ENCODE measurements at places on chromosomes 16 and 17. TPM values are rescaled to one million over a fixed set of nuclear protein-coding genes. Genes with fewer than 3 reads are reported as not detected.

The RSAD1 gene
- total RNA-seq, result 16.9 TPM

The ZNF385C gene
- not detected for total RNA-seq

The SLC6A4 gene
- 0.15 TPM for total RNA-seq

The FSCN2 gene
- 1.1 TPM for total RNA-seq

The ERN2 gene
- 0.20 TPM for total RNA-seq

The OR4D1 gene
- total RNA-seq, result not detected

The SMIM36 gene
- not detected for total RNA-seq

The CSH2 gene
- not detected for total RNA-seq

The CCDC154 gene
- total RNA-seq, result 0.39 TPM

The EFCAB13 gene
- 0.39 TPM for total RNA-seq

The SRL gene
- not detected for total RNA-seq

The HOXB3 gene
- 0.73 TPM for total RNA-seq

The CCT6B gene
- 1.5 TPM for total RNA-seq

The RNF227 gene
- total RNA-seq, result 1.1 TPM

The SPNS2 gene
- not detected for total RNA-seq

The CLEC16A gene
- 19.4 TPM for total RNA-seq

The NQO1 gene
- total RNA-seq, result 418 TPM

The SRCAP gene
- total RNA-seq, result 21.4 TPM

The HSD11B2 gene
- 0.93 TPM for total RNA-seq

The TSPOAP1 gene
- total RNA-seq, result 0.05 TPM

The MYL4 gene
- total RNA-seq, result not detected

The GCGR gene
- total RNA-seq, result not detected

The CACNA1H gene
- 3.3 TPM for total RNA-seq

The PITPNM3 gene
- 1.2 TPM for total RNA-seq

The PIPOX gene
- not detected for total RNA-seq

The CIITA gene
- total RNA-seq, result 1.9 TPM

The SCGB1C2 gene
- total RNA-seq, result not detected

The TNFRSF13B gene
- total RNA-seq, result not detected

The KRT24 gene
- not detected for total RNA-seq

The SP2 gene
- 3.0 TPM for total RNA-seq

The PLXDC1 gene
- 15.4 TPM for total RNA-seq

The CDRT15L2 gene
- not detected for total RNA-seq

The HSF5 gene
- total RNA-seq, result not detected

The NR1D1 gene
- 4.1 TPM for total RNA-seq

The NPIPA3 gene
- not detected for total RNA-seq

The PRSS53 gene
- 1.2 TPM for total RNA-seq

The OR3A3 gene
- not detected for total RNA-seq

The ZNF750 gene
- total RNA-seq, result not detected

The CTF1 gene
- total RNA-seq, result 3.6 TPM

The CA5A gene
- total RNA-seq, result not detected

The ZNF629 gene
- total RNA-seq, result 11.7 TPM

The UBE2Z gene
- total RNA-seq, result 65.6 TPM

The PRRT2 gene
- total RNA-seq, result 1.2 TPM

The HOXB5 gene
- total RNA-seq, result not detected

The CCL3 gene
- not detected for total RNA-seq

The CRHR1 gene
- total RNA-seq, result not detected

The USP7 gene
- total RNA-seq, result 43.8 TPM

The RNF43 gene
- not detected for total RNA-seq

The EDC4 gene
- total RNA-seq, result 18.2 TPM

The EME1 gene
- 0.20 TPM for total RNA-seq

The RNU2-1 gene
- total RNA-seq, result not detected

The TVP23B gene
- 30.2 TPM for total RNA-seq

The DLG4 gene
- 17.7 TPM for total RNA-seq

The ITGAD gene
- not detected for total RNA-seq

The SPATA2L gene
- total RNA-seq, result 11.7 TPM

The NARF gene
- total RNA-seq, result 20.0 TPM

The ATP2C2 gene
- not detected for total RNA-seq

The SYCE1L gene
- total RNA-seq, result 4.5 TPM

The CLEC18C gene
- not detected for total RNA-seq
